Smooth muscle cell of the brain vasculature (primary cell): ENCODE measurements at places on chromosomes 11 and 22.

DNA sequence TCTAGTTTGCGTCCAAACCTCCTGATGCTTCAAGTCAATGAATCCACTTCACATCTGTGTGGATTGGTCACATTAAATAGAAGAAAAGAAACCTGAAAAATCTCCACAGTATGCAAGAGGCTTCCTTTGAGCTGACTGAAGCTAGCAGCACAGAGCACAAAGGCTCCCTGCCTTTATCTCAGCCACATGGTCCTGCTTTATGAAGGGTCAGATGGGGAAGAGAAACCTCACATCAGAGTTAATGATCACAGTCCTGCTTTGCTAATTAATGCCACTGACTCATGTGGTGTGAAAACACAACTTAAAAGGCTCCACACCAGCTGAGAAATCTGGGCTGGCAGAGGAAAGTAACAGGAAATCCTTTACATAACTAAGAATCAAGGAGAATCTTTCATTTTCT lies 1291.0 kb downstream of the LRRC4C start:
- no peak for DNase-seq

GRCh38 chr11:64181506-64182411 lies 4.2 kb upstream of the STIP1 start:
- peak; percentile 65 for DNase-seq

DNA sequence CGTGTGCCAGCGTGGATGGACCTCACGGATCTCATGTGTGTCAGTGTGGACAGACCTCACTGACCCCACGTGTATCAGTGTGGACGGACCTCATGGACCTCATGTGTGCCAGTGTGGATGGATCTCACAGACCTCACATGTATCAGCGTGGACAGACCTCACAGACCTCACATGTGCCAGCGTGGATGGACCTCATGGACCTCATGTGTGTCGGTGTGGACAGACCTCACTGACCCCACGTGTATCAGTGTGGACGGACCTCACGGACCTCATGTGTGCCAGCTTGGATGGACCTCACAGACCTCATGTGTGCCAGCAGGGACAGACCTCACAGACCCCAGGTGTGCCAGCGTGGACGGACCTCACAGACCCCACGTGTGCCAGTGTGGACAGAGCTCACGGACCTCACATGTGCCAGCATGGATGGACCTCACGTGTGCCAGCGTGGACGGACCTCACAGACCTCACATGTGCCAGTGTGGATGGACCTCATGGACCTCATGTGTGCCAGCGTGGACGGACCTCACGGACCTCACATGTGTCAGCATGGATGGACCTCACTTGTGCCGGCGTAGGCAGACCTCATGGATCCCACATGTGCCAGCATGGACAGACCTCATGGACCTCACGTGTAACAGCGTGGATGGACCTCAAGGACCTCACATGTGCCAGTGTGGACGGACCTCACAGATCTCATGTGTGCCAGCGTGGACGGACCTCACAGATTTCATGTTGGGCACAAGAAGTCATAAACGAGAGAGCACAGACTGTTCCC lies 18.2 kb downstream of the TTLL8 start:
- no peak for DNase-seq

- DNase-seq = no peak
Observed at GRCh38 chr22:48690583-48691317, 1136.9 kb downstream of the BRD1 start.

- no peak for DNase-seq
Observed at GRCh38 chr11:130159657-130160497, at the start of gene ST14. TSS of gene ST14 (plus strand) at chr11:130159782. CDS start at chr11:130159980, 198 bp downstream.

DNA sequence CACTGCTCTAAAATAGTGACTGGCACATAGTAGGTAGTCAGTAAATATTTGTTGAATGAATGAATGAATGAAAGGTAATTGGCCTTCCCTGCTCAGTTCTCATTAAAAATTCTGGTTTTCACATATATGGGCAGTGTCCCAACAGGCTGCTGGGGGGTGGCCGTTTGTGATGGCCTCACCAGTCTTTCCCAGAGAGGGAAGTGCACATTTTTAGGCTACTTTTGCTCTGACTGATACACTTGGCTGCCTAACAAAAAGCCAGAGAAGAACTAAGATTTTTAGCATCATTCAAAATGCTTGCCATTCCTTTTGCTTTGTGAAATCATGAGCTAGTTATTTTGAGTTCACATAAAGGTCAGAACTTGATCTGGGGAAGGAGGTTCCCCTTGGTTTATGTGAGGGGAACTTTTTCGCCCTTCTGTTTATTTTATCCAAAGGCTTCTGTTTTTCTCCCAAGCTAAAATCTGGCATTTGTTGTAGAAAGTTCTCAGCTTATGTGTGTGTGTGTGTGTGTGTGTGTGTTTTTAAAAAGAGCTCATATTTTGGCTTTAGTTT lies 83.1 kb downstream of the PTPRJ start:
- DNase-seq = peak; percentile 87

GRCh38 chr11:68106165-68106940 lies 14.8 kb downstream of the CHKA start:
- no peak for DNase-seq

DNA sequence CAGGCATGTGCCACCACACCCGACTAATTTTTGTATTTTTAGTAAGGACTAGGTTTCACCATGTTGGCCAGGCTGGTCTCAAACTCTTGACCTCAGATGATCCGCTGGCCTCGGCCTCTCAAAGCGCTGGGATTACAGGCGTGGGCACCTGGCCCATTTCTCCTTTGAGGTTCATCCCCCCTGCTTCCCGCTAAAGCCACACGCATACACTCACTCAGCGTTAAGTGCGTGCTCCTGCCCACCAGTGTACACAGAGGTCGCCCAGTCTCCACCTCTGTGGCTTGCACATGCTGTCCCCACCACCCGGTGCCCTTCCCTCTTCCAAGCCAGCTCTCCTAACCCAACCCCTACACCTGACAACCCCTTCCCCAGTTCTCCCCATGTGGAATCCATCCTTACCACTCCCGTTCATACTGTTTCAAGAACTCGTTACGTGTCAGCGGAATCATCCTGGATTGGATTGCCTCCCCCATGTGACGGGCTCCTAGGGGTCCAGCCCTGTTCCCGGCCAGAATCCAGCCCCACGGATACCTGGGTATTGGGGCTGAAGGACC lies 15.7 kb upstream of the CYTH4 start:
- no peak for DNase-seq

DNA sequence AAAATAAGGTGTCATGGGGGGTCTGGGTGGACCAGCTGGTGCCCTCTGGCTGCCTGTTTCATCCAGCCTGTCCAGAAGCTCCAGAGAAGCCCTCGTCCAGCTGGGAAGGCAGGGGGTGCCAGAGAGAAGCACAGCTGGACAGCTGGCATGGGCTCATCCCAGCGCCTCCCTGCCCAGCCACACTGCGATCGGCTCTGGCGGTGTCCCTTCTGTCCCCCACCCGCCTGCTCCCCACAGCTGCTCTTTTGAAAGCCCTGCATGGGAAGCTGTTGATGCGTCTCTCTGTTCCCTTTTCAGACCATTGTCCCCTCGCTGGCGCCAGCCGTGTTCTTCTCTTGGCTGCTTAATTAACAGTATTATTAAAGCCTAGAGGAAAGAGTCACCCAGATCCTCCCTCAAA lies 86.5 kb downstream of the MN1 start:
- DNase-seq = no peak

DNA sequence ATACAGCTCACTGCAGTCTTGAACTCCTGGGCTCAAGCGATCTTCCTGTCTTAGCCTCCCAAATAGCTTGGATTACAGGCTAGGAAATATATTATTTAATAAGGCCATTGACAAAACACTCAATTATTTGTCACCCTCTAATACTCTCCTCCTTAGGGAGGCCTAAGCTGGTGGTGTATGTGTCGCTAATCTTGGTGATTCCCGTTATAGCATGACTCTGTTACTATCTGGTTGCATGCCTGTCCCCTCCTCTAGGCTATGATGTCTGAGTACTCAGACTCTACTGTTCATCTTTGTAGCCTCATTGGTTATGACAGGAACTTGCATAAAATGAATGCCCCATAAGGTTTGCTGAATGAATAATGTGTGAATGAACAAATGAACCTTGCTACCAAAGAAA lies 87.6 kb downstream of the USP35 start:
- no peak for DNase-seq

DNA sequence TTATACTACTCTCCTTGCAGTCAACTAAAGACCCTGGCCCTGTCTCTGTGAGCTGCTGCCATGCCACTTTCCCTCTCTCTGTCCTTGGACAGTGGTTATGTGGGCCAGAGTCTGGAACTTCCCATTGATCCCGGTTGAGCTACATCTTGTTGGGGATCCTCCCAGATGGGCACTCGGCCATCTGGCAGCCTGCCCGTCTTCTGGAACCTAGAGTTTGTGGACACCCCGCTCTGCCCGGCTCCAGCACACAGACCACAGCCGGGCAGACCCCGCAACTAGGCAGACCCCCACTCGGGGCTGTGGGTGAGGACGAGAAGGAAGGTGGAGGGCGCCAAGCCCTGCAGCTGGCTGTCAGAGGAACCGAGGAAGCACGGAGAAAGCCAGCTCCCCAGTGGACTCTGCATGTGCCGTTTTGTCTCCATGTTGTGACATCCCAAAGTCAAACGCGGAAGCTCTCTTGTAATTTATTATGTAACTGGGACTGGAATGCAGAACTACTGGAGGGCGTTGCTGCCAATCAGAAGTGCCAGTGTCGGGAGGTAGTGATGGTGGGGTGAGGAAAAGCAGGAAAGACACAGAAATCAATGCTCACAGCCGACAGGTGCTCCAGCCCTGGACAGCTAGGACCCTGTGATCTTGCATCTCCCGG lies 207.7 kb downstream of the CEP164 start:
- DNase-seq = no peak

- DNase-seq = no peak
Observed at GRCh38 chr11:29256580-29256979, 760.2 kb downstream of the KCNA4 start.

DNA sequence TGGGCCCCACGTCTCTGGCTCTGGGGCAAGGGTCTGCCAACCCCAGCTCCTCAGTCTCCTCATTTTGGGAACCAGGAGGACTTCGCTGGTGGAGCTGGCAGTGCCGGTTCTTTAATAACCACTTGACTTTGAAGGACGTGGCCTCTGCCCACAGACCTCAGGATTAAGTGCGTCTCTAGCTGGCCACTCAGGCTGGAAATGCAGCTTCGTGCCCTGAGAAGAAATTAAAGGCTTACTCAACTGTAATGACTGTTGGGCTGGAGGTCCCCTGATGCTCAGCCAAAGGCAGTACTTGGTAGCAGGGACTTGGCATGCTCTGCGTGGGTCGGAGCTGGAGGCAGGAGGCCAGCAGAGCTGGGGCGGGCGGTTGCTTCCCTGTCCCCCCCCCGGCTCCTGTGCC lies 16.7 kb upstream of the PARVG start:
- DNase-seq = no peak

- DNase-seq = no peak
Observed at GRCh38 chr22:39722032-39722325, 151.4 kb downstream of the CACNA1I start.

GRCh38 chr11:35918716-35919115 lies 25.1 kb upstream of the LDLRAD3 start:
- DNase-seq = no peak

DNA sequence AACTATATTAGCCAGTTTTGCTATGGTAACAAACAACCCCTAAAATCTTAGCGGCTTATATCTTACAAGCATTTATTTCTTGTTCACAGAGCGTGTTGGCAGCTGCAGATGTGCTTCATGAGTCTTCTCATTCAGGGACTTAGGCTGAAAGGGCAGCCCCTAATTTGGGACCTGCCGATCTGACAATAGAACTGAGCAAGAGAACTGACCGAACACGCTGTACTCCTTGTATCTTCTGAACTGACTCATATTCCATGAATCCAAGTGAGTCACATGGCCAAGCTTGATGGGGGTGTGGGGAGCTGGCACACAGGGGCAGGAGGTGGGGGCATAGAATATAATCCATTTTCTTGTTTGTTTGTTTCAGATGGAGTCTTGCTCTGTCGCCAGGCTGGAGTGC lies 481.7 kb upstream of the CADM1 start:
- no peak for DNase-seq

- no peak for DNase-seq
Observed at GRCh38 chr11:60182541-60183330, at the start of gene MS4A6A. TSS of gene MS4A6A (minus strand) at chr11:60183083. CDS start at chr11:60181727, 1,356 bp downstream.
